Kidney (tissue), 22 donors: ENCODE measurements at places on chromosomes 3 and 15. TPM values are rescaled to one million over a fixed set of nuclear protein-coding genes. Genes with fewer than 3 reads are reported as not detected.

The ADGRG7 gene
- total RNA-seq, result not detected

The GPR87 gene
- 0.72 TPM for total RNA-seq

DNA sequence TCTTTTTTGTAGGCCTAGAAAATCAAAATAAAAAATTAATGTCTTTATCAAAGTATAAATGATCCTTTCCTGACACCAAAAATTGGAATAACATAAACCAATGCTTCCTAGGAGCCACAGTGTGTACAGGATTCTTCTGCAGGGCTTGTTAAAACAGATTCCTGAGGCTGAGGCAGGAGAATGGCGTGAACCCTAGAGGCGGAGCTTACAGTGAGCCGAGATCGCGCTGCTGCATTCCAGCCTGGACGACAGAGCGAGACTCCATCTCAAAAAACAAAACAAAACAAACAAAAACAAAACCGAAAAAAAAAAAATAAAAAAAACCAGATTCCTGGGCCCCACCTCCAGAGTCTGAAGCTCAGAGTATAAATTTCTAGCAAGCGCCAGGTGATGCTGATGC, 78.0 kb downstream of the PEX5L start:
- DNase-seq, result no peak

The TMEM62 gene
- total RNA-seq, result 31.2 TPM

The CLRN1 gene
- not detected for total RNA-seq

The HTR3E gene
- total RNA-seq, result not detected

DNA sequence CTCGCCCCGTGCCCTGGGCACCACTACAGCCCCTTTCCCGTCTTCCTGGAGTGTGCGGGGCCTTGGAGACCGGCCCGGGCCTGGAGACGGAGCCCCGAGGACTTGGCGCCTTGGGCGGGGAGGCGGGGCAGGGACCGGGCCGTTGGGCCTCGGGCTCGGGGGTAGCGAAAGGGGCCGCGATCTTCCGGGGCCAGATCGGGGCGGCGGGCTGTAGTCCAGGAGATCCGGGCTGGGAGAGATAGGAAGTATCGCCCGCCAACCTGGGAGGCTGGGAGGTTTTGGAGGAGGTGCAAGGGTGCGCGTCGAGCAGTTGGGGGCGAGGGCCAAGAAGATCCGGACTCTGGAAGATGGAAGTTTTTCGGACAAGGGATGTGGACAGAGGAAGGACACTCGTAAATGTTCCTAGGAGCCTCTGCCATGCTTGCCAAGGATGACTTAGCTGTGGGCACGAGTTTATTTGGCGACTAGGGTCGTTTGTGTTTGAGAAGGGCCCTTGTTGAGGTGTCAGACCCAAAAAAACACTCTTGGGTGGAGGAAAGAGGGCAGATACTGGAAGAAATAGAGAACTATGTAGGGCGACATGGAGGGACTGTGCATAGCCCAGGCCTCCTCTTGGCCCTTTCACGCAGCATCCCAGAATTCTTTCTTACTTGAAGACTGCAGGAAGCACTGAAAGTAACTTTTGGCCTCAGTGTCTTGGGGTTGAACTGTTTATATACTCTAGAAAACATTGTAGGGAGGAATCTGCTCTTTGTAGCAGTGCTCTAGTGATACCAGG, 712 bp downstream of the RTF1 start:
- no peak for DNase-seq

DNA sequence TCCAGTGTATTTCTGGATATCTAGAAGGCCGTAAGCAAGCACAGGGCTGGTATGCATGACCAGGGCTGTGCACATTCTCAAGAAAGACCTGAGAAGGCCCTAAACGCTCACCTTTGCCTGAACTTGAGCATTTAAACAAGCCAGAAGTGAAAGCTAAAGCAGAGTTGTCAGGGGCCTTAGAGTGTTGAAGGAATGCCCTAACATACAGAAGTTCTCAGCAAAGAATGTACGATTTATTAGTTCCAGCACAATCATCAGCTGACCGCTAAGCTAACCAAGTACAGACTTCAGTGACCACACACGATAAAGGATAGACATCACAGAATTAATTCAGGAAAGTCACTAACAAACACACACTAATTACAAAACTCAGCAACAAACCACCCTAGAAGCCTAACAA, 8.7 kb downstream of the HLTF start:
- DNase-seq, result peak; percentile 31

GRCh38 chr15:80890341-80891005, 99.1 kb downstream of the MESD start:
- DNase-seq, result no peak
